Dorsolateral prefrontal cortex (tissue), 122 donors: ENCODE measurements at places on chromosomes 1 and 21.

DNA sequence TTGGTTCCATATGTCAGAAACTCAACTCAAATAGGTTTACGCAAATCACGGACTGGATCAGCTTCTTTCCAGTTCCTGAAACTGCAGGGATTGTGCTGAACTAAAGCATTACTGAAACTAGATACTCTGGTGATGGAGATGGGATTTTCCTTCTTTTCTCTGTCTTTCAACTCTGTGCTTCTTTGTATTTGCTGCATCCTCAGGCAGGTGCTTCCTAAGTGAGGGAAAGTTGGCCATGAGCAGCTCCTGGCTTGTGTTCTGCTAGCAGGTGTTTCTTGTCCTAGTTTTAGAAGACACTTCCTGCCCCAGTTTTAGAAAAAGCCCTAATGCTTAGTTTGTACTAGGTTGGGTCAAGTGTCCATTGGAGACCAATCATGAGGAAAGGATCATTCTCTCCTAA, 86.7 kb upstream of the USP24 start:
- DNase-seq = no peak

DNA sequence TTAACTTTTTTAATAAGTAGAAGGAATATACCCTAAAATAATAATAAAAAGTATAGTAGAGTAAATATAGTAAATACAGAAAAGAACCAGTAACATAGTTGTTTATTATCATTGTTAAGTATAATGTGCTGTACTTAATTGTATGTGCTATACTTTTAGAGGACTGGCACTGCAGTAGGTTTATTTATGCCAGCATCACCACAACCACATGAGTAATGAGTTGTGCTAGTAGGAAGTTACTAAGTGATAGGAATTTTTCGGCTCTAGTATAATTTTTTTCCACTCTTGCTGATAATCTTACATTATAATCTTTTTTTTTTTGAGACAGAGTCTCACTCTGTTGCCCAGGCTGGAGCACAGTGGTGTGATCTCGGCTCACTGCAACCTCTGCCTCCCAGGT, 71.6 kb downstream of the IVNS1ABP start:
- no peak for DNase-seq

DNA sequence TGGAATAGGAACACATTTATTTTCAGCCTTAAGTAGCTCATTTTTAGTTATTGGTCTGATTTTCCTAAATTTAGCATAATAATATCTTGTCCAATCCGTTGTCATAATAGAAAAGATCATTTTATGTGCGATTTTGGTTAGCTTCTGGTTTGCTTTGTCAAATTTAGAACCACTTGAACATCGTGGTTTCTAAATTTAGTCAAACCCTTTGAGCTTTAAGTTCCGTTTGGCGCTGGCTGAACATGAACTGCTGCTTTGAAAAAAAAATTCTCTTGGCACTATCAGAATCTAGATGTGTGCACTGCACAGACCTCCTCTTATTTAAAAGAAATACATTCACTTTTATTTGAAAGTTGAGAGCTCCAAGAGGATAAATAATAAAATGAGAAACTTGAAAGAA, 370.6 kb downstream of the PTPRC start:
- no peak for DNase-seq

- no peak for DNase-seq
Observed at GRCh38 chr1:59596956-59597355, 217.8 kb upstream of the HOOK1 start.

DNA sequence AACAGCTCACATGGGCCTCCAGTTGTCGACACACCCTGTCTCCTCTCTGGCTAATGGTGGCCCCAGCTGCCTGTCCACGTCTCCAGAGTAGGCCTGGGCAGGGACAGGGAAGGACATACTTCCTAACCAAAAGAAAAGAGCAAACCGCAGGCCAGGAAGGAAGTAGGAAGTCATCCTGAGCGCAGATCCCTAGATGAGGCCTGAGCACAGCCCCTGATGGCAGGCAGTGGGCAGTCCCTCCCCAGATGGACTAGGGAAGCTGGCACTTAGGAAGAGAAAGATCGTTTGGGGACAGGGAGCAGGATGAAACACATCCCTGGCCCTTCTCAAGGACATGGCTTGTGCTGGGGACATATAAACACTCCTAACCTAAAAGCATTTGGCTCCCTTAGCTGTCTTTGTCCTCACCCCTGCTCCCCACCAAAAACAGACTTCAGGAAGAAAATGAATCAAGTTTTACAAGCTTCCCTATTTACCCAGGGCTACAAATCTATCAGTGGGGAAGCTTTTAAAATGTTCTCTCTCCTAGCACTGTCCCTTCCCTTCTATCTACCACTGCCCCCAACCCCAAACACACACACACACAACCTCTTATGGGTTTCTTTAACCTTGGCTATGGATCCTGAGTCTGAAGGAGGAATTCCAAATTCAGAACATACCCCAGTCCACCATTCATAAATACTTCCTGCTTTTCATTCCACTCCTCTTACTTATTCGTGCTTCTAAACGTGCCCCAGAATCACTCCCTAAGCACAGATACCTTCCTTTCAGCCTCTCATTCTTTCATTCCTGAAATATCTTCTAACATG, 21.1 kb downstream of the SSBP3 start:
- no peak for DNase-seq

DNA sequence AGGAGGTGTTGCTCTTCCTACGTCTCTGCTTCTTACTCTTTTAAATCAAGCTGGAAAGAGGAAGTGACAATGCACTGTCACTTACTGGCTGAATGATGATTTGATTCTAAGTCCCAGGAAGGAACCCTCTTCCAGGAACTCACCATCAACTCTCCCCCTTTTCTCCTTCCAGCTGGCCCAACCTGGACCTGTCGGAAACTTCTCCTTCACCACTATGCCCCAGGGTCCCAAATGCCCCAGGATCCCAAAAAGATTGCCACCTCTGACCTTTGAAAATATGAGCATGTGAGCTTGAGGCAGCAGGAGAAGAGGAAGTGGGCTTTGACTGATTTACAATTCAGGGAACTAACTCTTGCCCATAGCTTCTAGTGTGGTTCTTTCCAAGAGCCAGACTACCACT, 5.3 kb upstream of the ADAMTS5 start:
- no peak for DNase-seq

DNA sequence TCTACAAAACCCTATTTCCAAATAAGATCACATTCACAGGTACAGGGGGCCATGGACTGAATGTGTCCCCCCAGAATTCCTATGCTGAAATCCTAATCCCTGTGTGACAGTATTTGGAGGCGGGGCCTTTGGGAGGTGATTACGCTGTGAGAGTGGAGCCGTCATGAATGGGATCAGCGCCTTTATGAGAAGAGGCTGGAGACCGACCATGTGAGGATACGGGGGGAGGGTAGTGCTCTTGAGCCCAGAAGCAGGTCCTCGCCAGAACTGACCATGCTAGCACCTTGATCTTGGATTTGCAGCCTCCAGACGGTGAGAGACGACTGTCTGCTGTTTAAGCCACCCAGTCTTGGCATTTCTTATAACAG, 23.8 kb upstream of the KIF26B start:
- DNase-seq = no peak

DNA sequence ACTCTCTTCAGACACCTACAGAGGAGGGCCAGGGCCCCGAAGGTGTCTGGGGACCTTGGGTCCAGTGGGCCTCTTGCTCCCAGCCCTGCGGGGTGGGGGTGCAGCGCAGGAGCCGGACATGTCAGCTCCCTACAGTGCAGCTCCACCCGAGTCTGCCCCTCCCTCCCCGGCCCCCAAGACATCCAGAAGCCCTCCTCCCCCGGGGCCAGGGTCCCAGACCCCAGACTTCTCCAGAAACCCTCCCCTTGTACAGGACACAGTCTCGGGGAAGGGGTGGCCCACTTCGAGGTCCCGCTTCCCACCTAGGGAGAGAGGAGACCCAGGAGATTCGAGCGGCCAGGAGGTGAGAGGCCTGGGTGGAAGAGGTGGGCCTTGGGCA, 3.7 kb downstream of the ADAMTSL4 start:
- no peak for DNase-seq
